ENCODE measurements at places on chromosomes 6 and 20.
A peak's percentile ranks its signal among the peaks of the same experiment; 100 is the strongest.

GRCh38 chr6:88365230-88365629 is 199.1 kb upstream of the CNR1 start:
- no peak for DNase-seq

GRCh38 chr6:169810066-169810989 is 58.9 kb downstream of the ERMARD start:
- DNase-seq: no peak

DNA sequence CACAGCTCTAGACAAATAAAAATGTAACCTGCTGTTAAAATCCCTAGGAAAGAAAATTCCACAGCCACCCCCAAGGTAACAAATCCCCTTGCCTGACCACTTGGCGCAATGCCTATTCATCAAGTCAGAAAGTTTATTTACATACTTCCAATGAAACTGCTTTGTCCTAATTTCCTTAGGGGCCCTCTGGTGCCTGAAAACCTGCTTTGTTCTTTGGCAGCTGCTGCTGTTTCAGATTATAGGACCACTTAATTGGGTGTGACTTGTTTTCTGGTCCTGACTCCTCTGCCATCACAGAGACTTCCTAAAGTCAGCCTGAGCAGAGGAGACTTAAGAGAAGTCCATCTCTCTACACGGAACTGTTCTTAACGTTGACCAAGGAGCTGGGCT is 323.6 kb downstream of the UBE3D start:
- DNase-seq: no peak

- DNase-seq: no peak
Observed at GRCh38 chr6:167652701-167653095, 174.0 kb upstream of the AFDN start.

DNA sequence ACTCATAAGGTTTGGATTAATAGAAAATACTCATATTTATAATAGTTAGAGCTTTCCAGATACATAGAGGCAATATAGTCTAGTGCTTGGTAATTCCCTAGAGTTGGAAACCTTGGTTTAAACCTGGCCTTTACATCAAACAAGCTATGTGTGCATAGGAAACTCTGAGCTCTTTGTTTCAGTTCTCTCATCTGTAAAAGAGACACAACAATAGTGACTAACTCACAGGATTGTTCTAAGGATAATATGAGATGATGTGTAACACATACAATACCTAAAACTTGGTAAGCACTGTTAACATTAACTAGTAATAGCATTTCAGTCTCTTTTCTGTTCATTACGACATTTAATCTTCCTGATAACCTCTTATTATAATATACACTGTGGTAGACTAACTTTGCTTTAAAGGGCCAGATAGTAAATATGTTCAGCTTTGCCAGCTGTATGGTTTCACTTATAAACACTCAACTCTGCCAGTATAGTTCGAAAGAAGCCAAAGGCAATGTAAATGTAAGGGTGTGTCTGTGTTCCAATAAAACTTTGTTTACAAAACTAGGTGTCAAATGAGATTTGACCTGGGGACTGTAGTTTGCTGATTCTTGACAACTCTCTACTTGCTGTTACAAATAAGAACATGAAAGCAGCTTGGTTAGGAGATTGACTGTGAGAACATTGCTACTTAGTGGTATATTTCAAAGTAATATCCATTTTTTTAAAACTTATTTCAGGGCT is 370.6 kb upstream of the FLRT3 start:
- DNase-seq: no peak

GRCh38 chr6:149566410-149567193 is 427 bp downstream of the GINM1 start:
- DNase-seq: peak; percentile 52

DNA sequence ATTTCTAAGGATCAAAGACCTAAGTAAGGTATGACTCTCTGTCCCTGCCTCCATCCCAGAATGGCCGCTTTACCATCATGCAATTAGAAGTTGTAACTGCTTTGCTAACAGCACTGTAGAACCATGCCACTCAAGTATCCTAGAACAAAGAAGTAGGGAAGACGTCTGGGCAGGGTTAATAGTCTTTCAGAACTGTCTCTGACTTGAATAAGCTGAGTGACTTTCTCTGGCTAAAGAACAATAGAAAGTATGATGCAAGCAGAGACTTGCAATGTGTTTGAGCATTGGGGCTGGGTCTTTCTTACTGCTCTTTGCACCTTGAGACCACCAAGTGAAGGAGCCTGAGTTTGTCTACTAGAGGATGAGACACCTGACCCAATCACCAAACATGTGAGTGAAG is 279.6 kb upstream of the JAG1 start:
- DNase-seq: no peak

DNA sequence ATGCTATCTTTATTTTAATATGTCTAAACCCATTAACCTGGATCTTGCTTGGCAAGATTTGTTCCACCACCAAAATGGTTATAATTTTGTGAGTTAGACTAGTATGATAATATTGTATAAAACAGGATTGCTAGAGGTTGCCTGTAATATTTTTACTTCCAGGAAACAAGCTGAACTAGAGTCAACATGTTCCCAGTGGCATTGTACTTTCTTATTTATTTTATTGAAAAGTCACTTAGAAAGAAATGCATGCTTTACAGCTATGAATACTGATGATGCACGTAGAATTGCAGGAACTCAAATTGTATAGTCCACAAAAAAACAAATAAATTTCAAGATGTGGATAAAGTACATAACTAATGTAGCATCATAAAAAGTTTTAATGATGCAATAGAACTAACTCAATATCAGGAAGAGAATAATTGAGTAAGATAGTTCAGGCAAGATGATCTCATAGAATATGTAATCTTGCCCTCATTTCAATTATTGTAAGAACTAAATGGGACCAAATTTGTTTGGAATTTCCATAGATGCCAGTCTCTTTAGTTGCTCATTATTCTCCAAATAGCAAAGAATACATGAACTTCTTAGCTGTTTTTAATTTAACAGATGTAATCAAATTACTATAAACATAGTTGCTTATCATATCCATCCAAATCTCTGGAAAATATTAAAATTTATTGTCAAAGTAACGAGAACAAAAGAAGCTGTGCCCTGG is 451.8 kb downstream of the COL12A1 start:
- no peak for DNase-seq

- DNase-seq: no peak
Observed at GRCh38 chr20:12086359-12086758, 168.7 kb downstream of the BTBD3 start.

DNA sequence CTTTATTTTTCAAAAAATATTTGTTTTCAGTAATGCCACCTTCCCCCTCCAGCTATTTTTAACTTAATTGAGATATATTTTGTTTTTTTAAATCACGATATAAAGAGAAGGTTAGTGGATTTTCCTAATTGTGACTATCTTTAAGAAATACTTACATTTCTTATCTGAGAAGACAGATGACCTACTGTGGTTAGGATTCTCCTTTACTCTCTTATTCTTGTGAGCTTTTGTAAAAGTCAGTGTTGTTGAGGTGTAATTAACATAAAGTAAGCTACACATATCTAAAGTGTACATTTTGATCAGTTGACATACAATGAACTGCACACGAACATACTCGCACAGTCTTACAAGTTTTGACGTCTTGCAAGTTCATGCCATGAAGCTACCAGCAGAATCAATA is 144.7 kb downstream of the FARS2 start:
- DNase-seq: no peak

DNA sequence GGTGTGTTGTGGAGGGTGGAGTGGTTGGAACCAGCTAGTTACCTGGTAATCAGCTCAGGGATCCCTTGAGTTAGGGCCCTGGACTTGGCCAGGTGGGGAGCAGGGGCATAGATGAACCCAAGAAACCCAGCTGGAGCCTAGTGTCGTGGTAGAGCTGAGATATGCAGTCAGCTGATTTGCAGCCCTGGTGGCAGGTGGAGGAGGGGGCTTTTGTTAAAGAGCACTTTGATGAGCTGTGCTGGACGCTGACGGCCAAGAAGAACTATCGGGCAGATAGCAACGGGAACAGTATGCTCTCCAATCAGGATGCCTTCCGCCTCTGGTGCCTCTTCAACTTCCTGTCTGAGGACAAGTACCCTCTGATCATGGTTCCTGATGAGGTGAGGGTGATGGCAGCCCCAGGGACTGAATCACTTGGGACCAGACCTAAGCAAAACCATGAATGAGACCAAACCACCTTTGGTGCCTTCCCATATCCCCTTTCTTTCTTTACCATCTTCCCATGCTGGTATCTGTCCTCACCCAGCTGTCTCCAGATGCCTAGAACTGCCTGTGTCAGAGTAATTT is 12.7 kb downstream of the DEF6 start:
- no peak for DNase-seq

DNA sequence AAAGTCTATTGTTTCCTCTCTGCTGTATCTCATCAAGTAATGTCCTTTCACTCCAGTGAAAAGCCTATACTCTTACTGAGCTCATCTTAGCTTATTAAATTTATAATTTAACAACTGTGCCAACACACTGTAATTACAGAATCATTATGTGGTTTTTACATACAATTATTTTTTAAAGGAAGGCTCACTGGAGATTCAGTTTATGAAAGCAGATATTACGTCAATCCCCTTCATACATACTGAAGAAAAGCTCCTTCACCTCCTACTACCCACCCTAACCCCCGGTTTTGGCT is 28.1 kb downstream of the ARHGAP18 start:
- DNase-seq: no peak

DNA sequence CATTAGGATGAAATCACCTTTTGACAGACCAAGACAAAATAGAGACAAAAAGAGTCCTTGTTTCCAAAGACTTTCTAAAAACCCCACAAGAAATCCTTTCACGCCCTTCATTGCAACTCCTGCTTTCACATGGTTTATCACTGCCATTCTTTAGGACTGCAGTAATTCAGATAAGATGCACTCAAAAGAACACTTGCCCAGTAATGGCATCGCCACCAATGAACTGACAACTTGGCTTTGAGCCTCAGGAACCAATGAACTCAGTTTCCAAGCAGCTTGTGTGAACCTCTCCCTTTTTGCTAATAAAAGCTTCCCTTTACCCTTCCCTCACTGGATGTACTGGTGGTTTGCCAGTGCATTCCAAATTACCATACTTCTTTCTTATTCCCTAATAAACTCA is 21.8 kb downstream of the OSTM1 start:
- DNase-seq: no peak

- DNase-seq: no peak
Observed at GRCh38 chr20:49765846-49766541, 46.6 kb upstream of the SLC9A8 start.

DNA sequence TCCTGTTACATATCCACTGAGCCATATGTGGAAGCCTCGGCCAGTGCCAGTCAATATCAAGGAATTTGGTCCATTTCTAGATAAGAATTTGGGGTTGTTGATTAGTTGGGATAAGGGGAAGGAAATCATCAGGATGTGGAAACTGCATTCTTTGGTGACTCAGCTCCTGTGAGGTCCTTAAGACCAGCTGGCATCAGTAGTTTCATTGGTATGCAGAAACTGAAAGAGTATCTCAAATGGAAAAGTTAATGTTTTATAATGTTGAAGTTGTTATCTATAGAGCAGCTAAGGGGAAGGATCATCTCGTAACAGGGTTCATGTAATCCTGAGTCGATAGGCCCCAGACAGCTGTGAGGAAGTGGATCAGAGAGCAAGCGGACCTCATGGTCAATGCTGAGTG is 87.9 kb upstream of the PRND start:
- DNase-seq: peak; percentile 51

Data from RWPE1 (cell line).